Germinal center (tissue), 1 donor: ENCODE measurements at places on chromosomes 6 and 20.

- DNase-seq, result no peak
These were observed 67.5 kb upstream of the STX16 start for GRCh38 chr20:58583586-58583985.

GRCh38 chr6:1001655-1002349 lies 308.9 kb upstream of the EXOC2 start:
- no peak for DNase-seq

GRCh38 chr6:88808381-88808780 lies 155.0 kb downstream of the RNGTT start:
- no peak for DNase-seq

DNA sequence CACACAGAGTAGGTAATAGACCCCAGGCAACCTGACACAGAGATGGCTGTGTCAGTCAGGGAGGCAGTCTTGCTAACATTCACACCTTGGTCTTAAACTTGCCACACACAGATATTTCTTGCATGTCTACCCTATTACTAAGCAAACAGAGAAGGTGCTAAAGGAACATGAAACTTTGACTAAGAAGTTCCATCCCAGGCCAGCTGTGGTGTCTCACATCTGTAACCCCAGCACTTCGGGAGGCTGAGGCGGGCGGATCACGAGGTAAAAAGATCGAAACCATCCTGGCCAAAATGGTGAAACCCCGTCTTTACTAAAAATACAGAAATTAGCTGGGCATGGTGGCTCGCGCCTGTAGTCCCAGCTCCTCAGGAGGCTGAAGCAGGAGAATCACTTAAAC lies 222.4 kb upstream of the JARID2 start:
- no peak for DNase-seq

DNA sequence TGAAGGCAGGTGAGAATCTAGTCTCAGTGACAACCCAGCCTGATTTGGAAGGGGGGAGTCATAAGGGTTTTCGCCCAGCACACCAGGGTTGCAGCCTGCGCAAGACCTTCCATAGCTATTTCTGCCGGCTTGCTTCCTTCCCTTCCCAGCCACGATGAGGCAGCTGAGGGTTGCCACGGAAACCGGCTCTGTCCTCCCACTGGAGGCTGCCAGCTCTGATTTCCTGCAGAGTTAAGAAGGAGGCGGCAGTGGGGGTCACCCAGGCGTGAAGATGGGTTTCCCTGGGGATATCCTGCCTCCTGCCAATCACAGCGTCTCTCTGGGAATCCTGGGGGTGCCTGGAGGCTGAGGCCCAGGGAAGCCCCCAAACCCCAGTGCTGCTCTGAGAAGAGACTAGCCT lies 23.1 kb upstream of the KCNB1 start:
- no peak for DNase-seq

GRCh38 chr20:24693466-24694156 lies 224.2 kb downstream of the SYNDIG1 start:
- no peak for DNase-seq

DNA sequence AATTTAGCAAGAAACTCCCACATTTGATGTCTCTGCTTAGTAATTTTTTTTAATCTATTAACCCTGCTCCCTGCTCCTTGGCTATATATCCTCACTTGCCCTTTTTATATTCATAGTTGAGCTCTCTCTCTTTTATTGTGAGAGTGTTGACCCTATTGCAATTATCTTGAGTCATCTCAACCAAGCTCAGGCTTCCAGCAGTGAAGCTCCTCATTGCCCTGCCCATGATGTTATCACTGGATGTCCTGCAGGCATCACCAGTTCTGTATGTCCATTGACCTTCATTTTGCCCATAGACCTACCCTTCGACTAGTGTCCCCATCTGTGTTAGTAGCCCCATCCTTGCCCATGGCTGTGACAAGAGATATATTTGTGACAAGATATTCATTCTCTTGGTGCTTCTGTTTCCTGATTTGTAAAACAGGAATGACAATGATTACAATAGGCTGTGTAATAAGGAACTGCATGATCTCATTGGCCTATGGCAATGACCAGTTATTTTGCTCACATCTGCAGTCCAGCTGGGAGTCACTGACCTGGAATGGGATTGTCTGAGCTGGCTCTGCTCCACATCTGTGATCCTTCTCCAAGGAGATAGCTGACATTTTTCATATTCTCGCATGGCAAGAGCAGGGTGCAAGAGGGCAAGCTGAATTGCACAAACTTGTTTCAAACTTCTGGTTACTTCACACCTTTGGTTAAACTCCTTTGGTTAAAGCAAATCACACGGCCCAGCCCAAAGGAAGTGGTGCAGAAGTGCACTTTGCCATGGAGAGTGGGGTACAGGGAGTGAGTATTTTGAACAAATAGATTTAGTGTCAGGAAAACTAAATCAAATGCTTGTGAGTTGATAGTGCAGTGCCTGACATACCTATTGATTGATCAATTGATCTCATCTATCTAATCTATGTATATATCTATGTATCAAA lies 47.7 kb upstream of the CST5 start:
- no peak for DNase-seq

- no peak for DNase-seq
These were observed 257.7 kb upstream of the GJE1 start for GRCh38 chr6:141874930-141875602.

DNA sequence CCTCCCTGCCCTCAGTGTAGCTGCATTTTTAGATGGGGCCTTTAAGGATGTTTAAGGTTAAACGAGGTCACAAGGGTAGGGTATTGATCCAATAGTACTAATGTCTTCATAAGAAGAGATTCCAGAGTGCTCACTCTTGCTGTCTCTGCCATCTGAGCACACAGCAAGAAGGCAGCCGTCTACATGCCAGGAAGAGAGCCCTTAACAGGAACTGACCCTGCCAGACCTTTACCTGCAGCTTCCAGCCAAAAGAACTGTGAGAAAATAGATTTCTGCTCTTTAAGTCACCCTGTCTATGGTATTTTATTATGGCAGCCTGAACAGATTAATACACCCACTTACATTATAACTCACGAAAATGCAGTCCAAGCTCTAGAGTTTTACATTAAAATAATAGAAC lies 685.3 kb upstream of the MARCKS start:
- DNase-seq, result no peak

GRCh38 chr6:141359953-141360352 lies 772.8 kb upstream of the GJE1 start:
- no peak for DNase-seq
